ENCODE measurements at places on chromosomes 5 and 9.
A peak's percentile ranks its signal among the peaks of the same experiment; 100 is the strongest.

- no peak for DNase-seq
Measured at GRCh38 chr9:79756414-79756813, 184.6 kb downstream of the TLE4 start.

DNA sequence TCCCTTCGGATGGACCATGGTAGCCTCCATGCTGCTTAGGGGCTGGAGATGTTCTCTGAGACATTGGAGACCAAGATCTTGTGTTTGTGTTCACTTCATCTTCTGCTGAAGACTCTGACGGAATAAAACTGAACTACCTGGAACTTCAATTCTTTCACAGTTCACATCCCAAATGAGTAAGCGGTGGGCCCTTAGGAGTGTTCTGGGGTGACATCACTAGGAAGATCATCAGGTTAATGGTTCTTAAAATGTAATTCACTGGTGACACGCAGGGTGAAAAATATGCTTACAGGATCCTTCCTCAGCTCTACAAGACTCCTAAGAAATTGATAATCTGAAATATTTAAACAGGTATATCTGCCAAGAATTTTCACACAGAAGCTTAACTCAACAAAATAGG, 561.5 kb downstream of the SEMA5A start:
- no peak for DNase-seq

- DNase-seq, result no peak
Measured at GRCh38 chr5:32574540-32575175, 10.7 kb upstream of the SUB1 start.

DNA sequence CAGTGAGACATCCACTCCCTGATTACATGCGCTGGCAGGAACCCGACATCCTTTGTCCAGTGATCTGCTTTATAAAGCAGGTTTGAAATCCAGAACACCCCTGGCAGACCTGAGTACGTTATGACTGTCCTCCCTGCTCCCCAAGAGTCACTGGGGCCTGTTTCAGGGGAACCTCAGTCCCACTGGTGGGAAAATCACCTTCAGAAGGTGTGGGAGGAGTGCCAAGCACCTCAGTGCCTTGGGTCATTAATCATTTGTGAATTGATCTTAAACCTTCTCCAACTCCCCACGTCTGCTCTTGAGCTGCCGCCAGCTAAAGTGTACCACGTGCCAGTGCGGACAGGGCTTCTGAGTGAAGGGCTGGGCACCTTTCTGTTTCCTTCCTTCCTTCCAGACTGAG, 16.2 kb downstream of the SLC6A3 start:
- DNase-seq, result peak; percentile 33

- no peak for DNase-seq
Measured at GRCh38 chr5:68407311-68408239, 192.0 kb downstream of the PIK3R1 start.

Measured in aorta (tissue), 5 donors.